Activated CD4-positive, alpha-beta T cell treated with anti-CD3 and anti-CD28 coated beads for 36 hours (primary cell): ENCODE measurements at places on chromosomes 11 and 22. TPM values are rescaled to one million over a fixed set of nuclear protein-coding genes. Genes with fewer than 3 reads are reported as not detected.

Gene ANKRD13D
- total RNA-seq = 69.5 TPM

- no peak overlapping the region for H3K4me3 ChIP-seq
- no peaks in the 10 kb centered on the region for H3K36me3 ChIP-seq
- peaks cover 6% of the 10 kb centered on the region for H3K27me3 ChIP-seq
- H3K27ac ChIP-seq = no peak overlapping the region
Observed at GRCh38 chr22:22730655-22731373, 86.4 kb downstream of the GGTLC2 start.

- no peak overlapping the region for H3K27ac ChIP-seq
- H3K27me3 ChIP-seq = peaks cover 4% of the 10 kb centered on the region
- H3K36me3 ChIP-seq = no peaks in the 10 kb centered on the region
- H3K4me3 ChIP-seq = no peak overlapping the region
Observed at GRCh38 chr22:29877620-29878019, 5.4 kb upstream of the MTMR3 start.

- H3K27me3 ChIP-seq = no peaks in the 10 kb centered on the region
- DNase-seq = no peak
- peak overlapping the region; percentile 76 for H3K27ac ChIP-seq
- H3K4me1 ChIP-seq = peaks cover 41% of the 10 kb centered on the region
Observed at GRCh38 chr11:121431820-121432526, 20.1 kb upstream of the SORL1 start.

GRCh38 chr11:33542921-33543320 lies 157.7 kb downstream of the C11orf91 start:
- peak; percentile 60 for DNase-seq
- no peak overlapping the region for H3K27ac ChIP-seq
- H3K4me3 ChIP-seq = no peak overlapping the region

GRCh38 chr22:31603574-31603973 lies 58.4 kb downstream of the PISD start:
- no peak overlapping the region for H3K27ac ChIP-seq
- H3K4me1 ChIP-seq = no peaks in the 10 kb centered on the region
- peaks cover 37% of the 10 kb centered on the region for H3K36me3 ChIP-seq

Gene IGLL5
- total RNA-seq = not detected

DNA sequence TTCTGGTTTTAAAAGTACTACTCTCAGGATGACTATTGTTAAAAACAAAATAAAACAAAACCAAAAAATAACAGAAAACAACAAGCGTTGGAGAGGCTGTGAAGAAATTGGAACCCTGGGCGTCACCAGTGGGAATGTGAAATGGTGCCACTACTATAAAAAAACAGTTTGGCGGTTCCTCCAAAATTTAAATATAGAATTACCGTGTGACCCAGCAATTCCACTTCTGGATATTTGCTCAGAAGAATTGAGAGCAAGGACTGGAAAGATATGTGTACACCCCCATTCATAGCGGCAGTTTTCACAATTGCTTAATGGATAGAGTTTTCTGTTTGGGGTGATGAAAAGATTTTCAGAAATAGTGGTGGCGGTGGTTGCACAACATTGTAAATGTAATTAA lies 8.6 kb downstream of the APOA4 start:
- no peaks in the 10 kb centered on the region for H3K36me3 ChIP-seq
- no peaks in the 10 kb centered on the region for H3K4me1 ChIP-seq
- DNase-seq = no peak
- H3K4me3 ChIP-seq = no peak overlapping the region

DNA sequence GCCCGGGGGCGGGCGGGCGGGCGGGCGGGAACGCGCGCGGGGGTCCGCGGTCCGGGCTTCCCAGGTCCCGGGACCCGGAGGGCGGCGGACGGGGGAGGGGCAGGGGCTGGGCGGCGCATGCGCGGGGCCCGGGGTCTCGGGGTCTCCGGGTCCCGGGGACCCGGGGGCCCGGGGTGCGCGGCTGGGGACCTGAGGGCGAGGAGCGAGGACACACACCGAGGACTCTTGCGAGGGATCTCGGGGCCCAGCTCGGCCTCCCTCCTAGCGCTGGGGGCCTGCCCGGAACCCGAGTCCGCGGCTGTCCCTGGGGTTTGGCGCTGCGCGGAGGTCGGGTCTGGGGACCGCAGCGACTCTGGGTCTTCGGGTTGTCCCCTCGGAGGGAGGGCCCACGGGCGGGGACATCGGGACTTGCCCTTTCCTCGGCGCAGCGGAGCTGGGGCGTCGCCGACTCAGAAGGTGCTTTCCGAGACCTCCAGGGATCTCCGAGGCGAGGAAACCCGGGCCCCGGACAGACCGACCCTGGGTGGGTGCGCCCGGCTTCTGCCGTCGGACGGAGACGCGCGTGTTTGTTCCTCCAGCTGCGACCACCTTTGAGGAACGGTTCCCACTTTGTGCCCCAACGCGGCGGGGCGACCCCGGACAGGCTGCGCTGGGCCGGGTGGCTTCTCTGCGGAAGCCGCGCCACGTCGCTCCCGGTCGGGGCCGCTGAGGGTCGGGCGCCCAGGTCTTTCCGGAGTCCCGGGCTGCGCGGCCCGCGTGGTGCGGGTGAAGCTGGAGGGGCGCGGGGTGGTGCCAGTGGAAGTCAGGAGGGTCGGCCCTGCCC lies 540 bp downstream of the PPARA start:
- peaks cover 9% of the 10 kb centered on the region for H3K36me3 ChIP-seq
- H3K27me3 ChIP-seq = peaks cover 7% of the 10 kb centered on the region
- no peak overlapping the region for H3K27ac ChIP-seq
- H3K4me1 ChIP-seq = peaks cover 13% of the 10 kb centered on the region
- DNase-seq = peak; percentile 74

- H3K27me3 ChIP-seq = peaks cover 23% of the 10 kb centered on the region
- H3K36me3 ChIP-seq = no peaks in the 10 kb centered on the region
- no peak overlapping the region for H3K27ac ChIP-seq
- no peaks in the 10 kb centered on the region for H3K4me1 ChIP-seq
- H3K4me3 ChIP-seq = no peak overlapping the region
Observed at GRCh38 chr22:27292542-27293299, 508.8 kb downstream of the MN1 start.

Gene COX8A
- total RNA-seq = 454 TPM

Gene PLEKHB1
- total RNA-seq = 10.6 TPM

Gene RFPL1
- total RNA-seq = not detected

Gene CCDC116
- total RNA-seq = 0.23 TPM

DNA sequence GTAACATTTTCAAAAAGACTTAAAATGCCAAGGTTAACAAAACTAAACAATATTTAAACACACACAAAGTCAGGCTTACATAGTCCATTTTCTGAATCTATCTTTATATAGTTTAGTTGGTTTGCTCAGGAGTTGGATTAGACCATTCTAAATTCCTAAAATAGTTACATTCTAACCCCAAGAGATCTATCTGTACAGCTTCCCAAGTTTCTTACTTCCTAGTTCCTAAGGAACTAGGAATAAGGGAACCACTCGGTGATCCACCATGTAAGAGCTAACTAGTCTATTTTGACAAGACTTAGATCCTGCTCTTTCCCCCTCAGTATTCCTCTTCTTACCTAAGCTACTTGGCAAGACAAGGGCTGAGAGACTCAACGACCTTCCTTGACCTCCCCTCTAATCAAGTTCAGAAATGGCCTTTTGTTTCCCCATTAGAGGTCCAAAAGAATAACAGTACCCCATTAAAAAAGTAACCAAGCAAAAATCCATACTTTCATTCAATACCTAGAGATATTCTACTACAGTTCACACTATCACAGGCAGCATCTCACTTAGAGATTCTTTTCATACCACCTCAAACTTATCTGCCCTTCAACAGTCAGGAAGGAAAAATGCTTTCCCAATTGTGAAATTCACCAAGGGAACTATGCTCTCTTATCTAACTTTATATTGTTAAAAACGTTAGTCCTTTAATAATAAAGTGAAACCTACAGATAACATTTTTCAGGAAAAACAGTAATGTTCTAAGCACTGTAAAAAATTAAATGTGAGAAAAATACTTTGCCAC lies 253.1 kb downstream of the TTC28 start:
- DNase-seq = no peak
- no peak overlapping the region for H3K4me3 ChIP-seq
- no peak overlapping the region for H3K27ac ChIP-seq

Gene GGTLC3
- not detected for total RNA-seq

DNA sequence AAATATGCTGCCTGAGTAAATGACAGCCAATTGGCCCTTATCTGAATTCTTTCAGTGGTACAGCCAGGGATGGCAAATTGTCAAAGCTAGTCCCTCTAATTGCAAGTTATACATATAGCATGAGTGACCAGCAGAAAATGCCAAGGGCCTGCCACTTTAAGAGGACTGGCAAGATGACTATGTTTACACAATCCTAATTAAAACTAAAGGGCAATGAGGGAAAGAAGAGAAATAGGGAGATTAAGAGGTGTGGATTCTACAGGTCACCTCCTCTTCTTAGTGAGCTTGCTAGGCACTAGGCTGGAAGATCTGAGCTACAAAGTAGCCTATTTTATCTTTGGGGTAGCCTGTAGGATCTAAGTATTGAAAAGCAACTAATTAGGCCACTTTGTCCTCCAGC lies 13.5 kb downstream of the NUMA1 start:
- no peaks in the 10 kb centered on the region for H3K27me3 ChIP-seq
- H3K4me3 ChIP-seq = no peak overlapping the region
- no peak overlapping the region for H3K27ac ChIP-seq

DNA sequence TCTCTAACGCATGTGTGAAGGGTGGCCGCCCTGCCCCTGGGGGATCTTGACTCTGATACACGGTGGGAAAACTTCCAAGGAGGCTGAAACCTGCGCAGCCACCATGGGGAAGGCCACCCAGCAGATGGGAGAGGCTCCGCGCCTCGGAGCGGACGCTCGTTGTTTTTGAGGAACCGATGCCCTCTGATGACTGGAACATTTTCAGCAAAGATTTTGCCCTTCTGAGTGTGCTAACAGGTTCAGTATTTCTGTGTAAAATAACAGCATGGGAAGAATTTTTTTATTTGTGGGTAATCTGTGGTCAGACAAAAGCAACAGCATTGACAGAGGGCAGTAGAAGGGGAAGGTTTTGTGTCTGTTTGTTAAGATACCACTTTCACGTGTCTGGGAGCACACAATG lies 16.7 kb downstream of the MB start:
- DNase-seq = no peak
- no peak overlapping the region for H3K4me3 ChIP-seq
- no peak overlapping the region for H3K27ac ChIP-seq
- no peaks in the 10 kb centered on the region for H3K36me3 ChIP-seq

DNA sequence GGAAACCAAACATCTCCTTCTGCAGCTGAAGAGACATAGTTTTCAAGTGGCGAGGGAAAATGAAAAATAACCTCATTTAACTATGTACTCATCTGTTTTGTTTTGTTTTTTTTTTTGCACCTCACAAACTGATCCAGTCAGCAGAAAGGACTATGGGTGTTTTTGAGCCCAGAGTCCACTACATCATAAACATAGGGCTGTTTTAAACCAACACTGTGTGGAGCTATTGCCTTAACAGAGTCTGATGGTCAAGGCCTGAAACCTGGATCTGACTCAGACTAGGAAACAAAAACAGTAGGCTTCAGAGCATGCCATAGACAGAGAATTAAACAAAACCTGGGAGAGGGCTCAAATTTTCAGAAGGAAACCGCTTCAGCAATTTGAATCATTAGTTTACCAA lies 99.3 kb upstream of the FSHB start:
- H3K4me3 ChIP-seq = no peak overlapping the region
- no peak for DNase-seq
- H3K27me3 ChIP-seq = no peaks in the 10 kb centered on the region
- H3K4me1 ChIP-seq = no peaks in the 10 kb centered on the region
- no peak overlapping the region for H3K27ac ChIP-seq

Gene SORL1
- total RNA-seq = 68.0 TPM

GRCh38 chr11:127273593-127274327 lies 273.2 kb upstream of the KIRREL3 start:
- H3K27ac ChIP-seq = no peak overlapping the region
- DNase-seq = no peak
- peaks cover 4% of the 10 kb centered on the region for H3K27me3 ChIP-seq
- H3K4me3 ChIP-seq = no peak overlapping the region

- H3K4me1 ChIP-seq = peaks cover 6% of the 10 kb centered on the region
- H3K36me3 ChIP-seq = no peaks in the 10 kb centered on the region
- no peak overlapping the region for H3K4me3 ChIP-seq
- H3K27me3 ChIP-seq = peaks cover 14% of the 10 kb centered on the region
Observed at GRCh38 chr11:120950880-120951279, 73.0 kb upstream of the TBCEL start.

DNA sequence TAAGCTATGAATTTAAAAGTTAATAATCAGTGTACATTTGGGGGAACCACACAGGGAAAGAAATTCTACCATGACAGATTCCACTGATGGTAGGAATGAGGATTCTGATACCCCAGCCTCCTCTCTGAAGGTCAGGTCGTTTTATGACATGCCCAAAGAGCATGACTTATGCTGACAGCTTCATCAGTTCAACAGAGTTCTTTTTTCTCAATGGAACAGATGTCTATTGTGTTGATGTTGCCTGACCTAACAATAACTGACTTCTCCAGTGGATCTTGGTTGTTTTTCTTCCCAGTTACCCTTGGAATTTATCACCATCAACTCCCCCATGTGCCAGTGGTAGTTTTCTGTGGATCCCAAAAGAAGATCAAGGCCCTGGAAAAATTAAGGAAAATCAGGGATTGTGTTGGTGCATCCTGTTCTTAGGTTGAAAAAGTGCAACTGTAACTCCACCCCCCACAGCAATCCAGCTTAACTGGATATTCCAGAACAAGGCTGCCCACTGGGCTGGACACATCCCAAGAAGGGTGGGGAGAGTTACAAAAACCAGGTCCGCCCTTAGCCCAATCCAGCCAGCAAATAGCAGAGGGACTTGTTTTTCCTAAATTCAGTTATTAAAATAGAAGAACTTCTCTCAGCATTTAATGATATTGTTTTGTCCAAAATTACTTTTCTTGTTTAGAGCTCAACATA lies 31.5 kb upstream of the CAT start:
- H3K27ac ChIP-seq = no peak overlapping the region
- no peak overlapping the region for H3K4me3 ChIP-seq
- H3K27me3 ChIP-seq = peaks cover 17% of the 10 kb centered on the region
- no peak for DNase-seq
- no peaks in the 10 kb centered on the region for H3K36me3 ChIP-seq

- H3K4me1 ChIP-seq = no peaks in the 10 kb centered on the region
- no peak overlapping the region for H3K27ac ChIP-seq
Observed at GRCh38 chr11:92810423-92811064, 158.9 kb upstream of the MTNR1B start.

- no peak overlapping the region for H3K27ac ChIP-seq
- H3K4me3 ChIP-seq = no peak overlapping the region
- H3K27me3 ChIP-seq = no peaks in the 10 kb centered on the region
- H3K4me1 ChIP-seq = peaks cover 6% of the 10 kb centered on the region
Observed at GRCh38 chr11:407651-408123, 7.1 kb downstream of the SIGIRR start.

Gene SCUBE1
- not detected for total RNA-seq
